ENCODE measurements at places on chromosomes 1 and 21.
A peak's percentile ranks its signal among the peaks of the same experiment; 100 is the strongest.

- DNase-seq, result no peak
Measured at GRCh38 chr1:78045926-78046778, at the start of gene GIPC2. Gene GIPC2, plus strand, starts transcription at chr1:78045966. Its CDS starts 129 bp downstream, at chr1:78046095.

GRCh38 chr1:17363351-17363750, 8.6 kb upstream of the PADI6 start:
- no peak for DNase-seq

- DNase-seq, result no peak
Measured at GRCh38 chr1:246907472-246907871, 24.3 kb downstream of the AHCTF1 start.

DNA sequence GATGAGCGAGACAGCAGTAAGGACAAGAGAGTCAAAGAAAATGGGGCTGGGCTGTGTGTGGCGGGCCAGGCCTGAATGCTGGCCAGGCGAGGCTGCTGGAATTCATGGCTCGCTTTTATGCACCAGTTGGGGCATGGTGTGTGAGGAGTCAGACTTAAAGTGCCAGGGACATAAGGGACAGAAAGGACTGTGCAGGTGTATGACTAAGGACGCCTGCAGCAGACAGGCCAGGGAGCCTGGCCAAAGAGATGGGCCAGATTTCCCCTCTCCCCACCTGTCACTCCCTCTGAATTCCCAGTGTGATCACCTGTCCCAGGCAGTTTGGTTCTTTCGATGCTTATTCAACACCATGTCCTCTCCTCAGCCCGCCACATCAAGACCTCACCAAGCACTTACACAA, 16.9 kb upstream of the SMIM12 start:
- no peak for DNase-seq

GRCh38 chr1:209748620-209749019, 7.2 kb upstream of the TRAF3IP3 start:
- DNase-seq, result no peak

GRCh38 chr1:151006327-151007052, at the start of gene MINDY1:
Gene MINDY1, minus strand, starts transcription at chr1:151006902. Its CDS starts 4,285 bp downstream, at chr1:151002617.
- no peak for DNase-seq

DNA sequence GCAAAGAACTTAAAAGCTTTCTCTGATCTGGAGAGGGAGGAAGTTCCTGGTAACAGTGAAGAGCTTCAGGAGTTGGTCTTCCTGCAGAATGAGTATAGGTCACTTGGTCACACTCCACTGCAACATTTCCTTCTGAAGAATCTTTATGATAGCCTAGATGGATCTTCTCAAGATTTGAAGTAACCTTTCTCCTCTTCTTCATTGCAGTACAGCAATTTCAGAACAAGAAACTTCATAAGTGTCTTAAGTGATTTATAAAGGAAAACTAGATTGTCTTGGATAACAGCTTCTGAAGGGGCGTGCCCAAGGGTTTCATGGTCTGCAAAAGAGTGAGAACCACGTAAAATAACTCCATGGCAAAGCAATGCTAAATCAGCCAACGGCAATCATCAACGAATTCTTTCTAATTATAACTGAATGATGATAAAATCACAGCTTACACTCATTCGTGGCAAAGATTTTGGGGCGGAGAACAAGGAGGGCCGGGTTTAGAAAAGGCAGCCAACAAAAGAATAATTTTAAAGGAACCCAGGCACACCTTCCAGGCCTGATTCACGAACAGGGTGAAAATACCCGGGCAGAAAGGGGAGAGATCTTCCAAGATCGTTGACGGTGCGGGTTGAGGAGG, 53.9 kb upstream of the ASPM start:
- no peak for DNase-seq

DNA sequence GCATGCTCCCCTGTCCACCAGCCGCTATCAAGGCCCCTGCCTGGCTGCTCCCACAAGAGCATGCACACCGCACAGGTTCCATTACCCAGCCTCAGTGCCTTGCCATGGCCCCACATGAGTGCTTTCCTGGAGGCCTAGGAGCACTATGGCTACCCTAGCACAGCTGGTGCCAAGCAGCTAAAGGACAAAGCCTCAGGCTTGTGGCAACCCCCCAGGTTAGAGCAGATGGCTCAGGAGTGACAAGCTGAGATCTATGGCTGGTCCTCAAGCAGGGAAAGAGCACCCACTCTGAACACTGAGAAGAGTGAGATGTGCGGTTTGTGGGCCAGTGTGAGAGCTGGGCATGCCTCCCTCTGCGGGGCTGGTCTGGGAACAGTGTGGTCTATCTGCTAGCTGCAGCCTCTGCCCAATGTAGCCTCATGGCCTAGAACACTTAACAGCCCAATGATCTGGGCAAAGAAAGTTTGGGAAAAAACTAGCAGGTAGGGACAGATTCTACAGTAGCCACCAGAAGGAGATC, 129.8 kb downstream of the VAV3 start:
- no peak for DNase-seq

- no peak for DNase-seq
Measured at GRCh38 chr1:8109216-8109615, 83.1 kb upstream of the ERRFI1 start.

- no peak for DNase-seq
Measured at GRCh38 chr1:23074012-23074411, 54.7 kb downstream of the KDM1A start.

DNA sequence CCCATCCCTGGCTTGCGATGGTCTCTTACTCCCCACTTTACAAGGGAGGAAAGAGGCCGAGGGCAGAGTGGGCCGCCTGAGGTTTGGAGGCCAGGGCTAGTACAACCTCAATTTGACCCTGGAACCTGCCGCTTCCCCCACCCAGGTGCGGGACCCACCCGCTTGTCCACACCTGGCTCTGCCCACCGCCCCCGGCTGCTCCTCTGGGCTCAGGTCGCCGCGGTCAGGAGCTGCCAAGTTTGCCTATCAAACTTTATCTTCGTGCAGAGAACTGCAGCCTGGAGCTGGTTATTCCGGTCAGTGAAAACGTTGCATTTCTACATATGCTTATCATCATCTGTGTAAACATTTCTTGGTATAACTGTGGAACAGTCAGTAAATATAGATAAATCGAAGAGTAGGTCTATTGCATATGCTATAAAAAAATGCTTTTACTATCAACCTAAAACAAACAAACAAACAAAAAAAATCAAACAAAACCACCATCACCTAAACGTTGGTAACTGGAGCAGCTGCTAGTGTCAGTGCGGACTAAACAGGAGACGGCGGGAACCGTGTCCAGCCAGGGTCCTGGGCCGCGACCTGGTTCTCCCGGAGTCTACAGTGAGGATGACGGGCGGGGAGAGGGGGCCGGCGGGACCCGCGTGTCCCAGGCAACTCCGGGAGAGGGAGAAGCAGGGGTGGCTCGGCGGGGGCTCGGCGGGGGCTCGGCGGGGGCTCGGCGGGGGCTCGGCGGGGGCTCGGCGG, 906 bp upstream of the ADARB1 start:
- DNase-seq, result no peak

DNA sequence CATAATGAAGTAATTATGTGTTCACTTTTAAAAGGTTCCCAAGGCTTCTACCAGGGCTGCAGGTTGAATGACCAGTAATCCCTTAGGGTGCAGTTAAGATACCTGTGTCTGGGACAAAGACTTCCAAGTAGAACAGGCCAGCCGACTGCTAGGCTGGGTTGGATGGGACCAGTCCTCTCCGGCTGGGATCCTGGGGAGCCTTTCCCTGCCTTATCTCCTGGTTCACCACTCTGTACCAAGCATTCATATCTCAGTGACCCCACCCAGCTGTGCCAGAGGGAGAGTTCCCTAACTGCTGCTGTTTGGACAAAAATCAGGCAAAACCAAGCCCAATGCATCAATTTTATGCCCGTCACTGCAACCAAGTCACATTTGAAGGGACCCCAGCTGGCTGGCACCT, 116.2 kb upstream of the ATP1A1 start:
- no peak for DNase-seq

- DNase-seq, result peak; percentile 14
Measured at GRCh38 chr1:65002508-65003315, 36.4 kb upstream of the JAK1 start.

DNA sequence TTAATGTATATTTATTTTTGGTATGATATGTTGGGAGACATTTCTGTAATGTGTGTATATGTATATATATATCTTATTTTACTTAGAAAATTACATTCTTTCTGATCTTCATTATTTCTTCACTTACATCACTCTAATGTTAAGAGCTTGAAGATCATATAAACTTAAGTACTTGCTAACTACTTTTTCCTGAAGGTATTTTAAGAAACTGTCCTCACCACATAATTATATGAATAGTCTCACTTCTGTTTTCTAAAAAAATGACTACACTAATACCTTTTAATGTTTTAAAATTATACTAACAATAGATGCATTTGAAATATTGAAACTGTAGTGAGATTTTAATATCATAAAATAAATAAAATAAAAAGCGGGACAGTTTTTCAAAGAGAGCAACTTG, 377.1 kb downstream of the LRRIQ3 start:
- no peak for DNase-seq

DNA sequence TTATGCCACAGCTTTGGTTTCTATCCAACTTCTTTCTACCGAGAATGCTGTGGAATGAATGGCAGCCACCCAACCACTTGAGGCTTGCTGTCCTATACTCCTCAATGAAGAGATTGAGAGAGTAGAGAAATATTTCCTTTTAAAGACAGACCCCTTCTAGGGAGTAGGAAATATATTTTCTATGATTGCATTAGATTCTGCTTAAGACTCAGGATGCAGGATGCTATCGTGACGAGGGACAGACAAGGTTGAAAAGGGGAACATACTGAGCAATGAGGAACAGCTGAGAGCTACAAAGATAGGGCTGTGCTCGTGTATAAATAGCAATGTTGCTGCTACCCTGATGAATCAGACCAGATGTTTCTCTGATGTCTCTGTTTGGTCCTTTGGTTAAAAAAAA, 7.1 kb upstream of the RASAL2 start:
- DNase-seq, result no peak

GRCh38 chr1:167502192-167502551, 16.2 kb downstream of the CD247 start:
- DNase-seq, result no peak

DNA sequence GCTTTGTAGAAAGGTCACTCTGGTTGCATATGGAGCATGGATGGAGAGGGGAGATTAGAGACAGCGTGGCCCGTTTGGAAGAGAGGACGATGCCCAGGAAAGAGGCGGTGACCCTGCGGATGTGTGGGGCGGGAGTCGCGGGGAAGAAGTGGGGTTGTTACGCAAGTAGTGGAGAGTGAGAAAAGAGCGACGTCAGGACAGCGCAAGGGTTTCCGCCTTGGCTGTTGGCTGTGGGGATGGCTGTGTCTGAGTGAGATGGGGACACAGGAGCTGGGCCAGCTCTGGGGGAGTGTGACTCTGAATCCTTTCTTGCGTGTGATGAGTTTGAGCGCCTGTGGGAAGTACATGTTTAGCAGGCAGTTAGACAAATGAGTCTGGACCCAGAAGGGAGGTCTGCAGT, 3.8 kb downstream of the B4GALT2 start:
- no peak for DNase-seq

DNA sequence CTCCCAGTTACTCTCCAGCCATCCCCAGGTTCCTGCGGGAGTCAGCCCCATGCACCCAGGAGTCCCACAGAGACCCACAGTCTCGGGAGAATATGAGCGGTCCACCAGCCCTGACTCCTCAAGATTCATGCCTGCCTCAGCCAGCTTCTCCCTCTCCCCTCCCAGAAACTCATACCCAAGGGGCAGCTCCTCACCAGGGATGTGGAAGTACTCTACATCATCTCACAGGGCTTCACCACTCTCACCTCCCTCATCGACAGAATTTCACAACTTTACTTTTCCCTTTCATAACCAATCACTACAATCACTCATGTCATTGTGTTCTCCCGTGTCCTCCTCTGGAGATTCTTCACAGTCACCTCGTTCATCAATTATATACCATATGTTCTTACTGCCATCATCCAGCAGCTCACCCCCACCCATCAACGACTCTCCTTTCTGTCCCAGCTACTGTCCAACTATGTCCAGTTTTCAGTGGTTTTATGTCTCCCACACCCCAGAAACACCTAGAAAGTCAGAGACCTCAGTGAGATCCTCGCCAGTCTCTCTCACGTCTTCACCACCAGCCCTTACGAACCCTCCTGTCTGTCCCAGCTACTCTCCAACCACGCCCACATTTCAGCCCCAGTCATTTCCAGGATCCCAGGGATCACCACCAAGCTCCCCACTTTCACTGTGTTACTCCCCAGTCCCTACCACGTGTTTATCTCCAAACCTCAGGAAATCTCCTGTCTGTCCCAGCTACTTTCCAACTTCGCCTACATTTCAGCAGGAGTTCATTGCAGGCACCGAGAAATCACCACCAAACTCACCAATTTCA, 1530.1 kb upstream of the TPTE start:
- DNase-seq, result no peak

DNA sequence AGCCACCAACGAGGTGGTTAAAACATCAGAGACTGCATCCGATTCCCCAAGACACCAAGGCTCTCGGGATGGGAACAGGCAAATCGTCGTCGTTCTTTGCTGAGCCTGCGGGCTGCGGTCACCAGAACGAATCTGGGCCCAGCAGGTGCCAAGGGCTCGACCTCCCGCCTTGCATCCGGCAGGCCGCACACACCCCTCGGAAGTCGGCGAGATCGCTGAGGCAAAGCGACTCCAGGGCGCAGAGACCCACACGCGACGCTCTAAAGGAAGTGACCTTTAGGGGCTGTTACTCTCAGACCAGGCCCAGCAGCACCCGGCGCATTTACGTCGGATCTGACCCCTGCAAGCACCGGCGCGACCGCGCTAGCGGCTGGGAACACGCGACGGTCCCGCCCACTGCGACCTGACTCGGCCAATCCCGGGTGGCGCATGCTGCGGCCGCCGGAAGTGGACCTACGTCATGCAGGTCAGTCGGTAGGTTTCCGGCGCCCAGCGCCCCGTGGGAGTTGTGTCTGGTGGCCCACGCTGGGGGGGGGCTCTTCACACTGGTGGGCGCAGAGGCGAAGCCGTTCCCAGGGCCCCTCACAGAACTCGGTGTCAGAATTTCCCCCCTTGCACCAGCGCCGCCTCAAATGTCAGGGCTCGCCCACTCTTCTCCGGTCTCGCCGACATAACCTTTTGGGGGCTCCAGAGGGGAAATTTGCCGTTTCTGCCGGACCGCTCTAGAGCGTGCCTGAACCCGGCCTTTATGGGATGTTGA, 7.5 kb upstream of the PARK7 start:
- no peak for DNase-seq

- DNase-seq, result no peak
Measured at GRCh38 chr1:23339632-23340031, 4.5 kb downstream of the HNRNPR start.

GRCh38 chr21:40622531-40622930, 224.4 kb downstream of the DSCAM start:
- DNase-seq, result no peak

GRCh38 chr1:47002211-47002610, 21.3 kb upstream of the CYP4X1 start:
- no peak for DNase-seq

DNA sequence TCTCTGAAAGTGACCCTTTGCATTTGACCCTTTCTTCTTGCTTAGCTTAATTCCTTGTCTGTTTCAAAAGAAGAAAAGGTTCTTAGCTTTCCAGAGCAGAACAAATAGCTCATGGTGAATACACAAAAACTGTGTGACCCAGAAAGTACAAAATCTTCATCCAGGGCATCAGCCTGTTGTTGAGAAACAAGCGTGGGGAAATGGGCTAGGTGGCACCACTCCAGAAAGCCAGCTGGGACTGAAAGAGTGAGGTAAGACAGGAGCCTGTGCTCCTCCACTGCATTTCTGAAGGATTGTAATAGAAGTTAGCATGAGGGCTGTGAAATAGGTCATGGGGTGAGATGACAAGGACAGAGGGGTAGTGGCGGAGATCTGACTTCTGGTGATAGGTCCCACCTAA, 45.8 kb downstream of the CYP2J2 start:
- DNase-seq, result no peak
